Left lung (tissue), 14 donors: ENCODE measurements at places on chromosomes 2 and 18. TPM values are rescaled to one million over a fixed set of nuclear protein-coding genes. Genes with fewer than 3 reads are reported as not detected.

- peak; percentile 90 for DNase-seq
These were observed at the start of gene KCMF1 for GRCh38 chr2:84970868-84971509. TSS of gene KCMF1 (plus strand) at chr2:84971161. CDS start at chr2:84971452, 291 bp downstream.

GRCh38 chr2:85893428-85894258 is 4.9 kb upstream of the ST3GAL5 start:
- DNase-seq = no peak

The IL37 gene
- polyA plus RNA-seq = 0.26 TPM

DNA sequence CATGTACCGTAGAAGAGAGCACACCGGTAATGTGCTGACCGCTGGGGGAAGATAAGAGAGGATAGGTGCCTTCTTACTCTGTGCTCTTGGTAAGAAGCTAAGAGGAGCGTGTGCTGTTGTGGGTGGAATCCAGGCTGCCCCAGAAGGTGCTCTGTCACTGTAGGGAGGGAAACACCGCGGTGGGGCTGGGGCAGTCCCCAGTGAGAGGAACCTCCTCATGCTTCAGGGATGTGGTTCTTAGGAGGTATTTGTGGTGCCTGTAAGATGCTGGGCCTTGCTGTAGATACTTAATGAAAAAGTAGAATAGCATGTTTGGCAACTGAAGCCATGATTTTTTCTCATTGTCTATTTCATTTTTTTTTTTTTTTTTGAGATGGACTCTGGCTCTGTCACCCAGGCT is 1.1 kb downstream of the COLEC11 start:
- DNase-seq = no peak

GRCh38 chr2:172969166-172969565 is 106.5 kb upstream of the MAP3K20 start:
- no peak for DNase-seq

GRCh38 chr18:6039055-6039454 is 143.7 kb upstream of the TMEM200C start:
- DNase-seq = no peak
